ENCODE measurements at places on chromosomes 1 and 21.
A peak's percentile ranks its signal among the peaks of the same experiment; 100 is the strongest.

DNA sequence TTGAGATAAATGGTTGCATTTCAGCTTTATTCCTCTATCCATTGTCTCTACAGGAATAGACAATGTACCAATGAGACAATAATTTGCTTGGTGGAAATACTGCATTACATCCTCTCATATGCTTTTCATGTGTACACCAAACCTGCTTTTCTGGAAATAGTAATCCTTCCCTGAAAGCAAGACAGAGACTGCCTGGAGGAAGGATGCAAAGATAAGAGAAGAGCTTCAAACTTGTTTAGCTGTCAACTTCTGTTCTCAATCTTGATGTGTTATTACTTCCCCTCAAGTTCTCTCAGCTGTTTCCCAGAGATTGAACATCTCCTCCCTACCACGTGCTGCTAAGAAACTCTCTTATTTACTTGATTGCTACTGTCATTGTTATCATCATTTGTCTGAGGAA is 1125.4 kb upstream of the TMPRSS15 start:
- DNase-seq: no peak

DNA sequence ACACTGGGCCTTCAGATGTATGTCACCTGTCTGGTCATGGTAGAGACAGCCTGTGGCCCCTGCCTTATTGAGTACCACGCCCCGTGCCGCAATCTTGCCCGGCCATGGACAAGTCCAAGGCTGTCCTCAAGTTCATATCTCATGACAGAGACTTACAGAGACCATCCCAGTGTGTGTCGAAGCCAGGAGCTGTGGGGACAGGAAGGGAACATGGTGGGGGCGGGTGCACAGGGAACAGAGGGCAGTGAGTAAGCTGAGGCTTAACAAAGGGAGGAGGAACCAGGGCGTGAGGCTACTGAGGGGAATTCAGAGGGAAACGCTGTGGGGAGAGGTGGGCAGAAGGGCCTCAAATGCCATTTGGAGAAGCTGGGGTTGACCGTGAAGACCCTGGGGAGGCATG is 75.8 kb downstream of the ALPL start:
- no peak for DNase-seq

DNA sequence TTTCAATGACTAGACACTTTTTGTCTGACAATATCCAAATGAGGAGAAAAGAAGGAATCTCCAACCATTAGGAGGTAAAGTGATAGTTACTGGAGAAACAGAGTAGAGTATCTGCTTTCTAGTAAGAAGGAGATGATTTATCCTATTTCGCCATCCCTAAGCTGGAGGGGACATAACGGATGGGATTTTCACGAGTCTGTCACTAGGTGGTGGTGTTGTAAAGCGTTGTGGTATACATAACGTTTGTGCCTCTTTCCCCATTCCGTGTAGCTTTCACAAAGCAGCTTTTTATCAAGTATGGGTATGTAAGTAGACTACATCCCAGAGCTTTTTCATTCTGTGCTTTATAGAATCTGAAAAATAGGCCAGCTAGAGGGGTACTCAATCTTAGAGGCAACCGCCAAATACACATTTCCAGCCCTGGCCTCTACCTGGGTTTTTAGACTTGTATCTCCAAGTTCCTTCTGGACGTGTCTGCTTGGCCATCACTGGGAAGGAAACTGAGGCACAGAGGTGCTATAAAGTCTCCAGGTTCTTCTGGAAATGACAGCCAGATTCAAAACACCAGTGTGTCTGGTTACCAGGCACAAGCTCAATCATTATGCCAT is 33.3 kb upstream of the FAM3B start:
- peak; percentile 55 for DNase-seq

GRCh38 chr1:31593770-31594632 is 17.7 kb downstream of the TINAGL1 start:
- peak; percentile 73 for DNase-seq

GRCh38 chr21:35619184-35619583 is 441.1 kb downstream of the SETD4 start:
- DNase-seq: no peak

GRCh38 chr1:154992721-154993571 is 440 bp upstream of the LENEP start:
- DNase-seq: no peak

GRCh38 chr1:232865102-232865931 is 60.1 kb downstream of the MAP10 start:
- DNase-seq: no peak

- DNase-seq: no peak
Measured at GRCh38 chr1:17016317-17016661, 4.6 kb upstream of the ATP13A2 start.

DNA sequence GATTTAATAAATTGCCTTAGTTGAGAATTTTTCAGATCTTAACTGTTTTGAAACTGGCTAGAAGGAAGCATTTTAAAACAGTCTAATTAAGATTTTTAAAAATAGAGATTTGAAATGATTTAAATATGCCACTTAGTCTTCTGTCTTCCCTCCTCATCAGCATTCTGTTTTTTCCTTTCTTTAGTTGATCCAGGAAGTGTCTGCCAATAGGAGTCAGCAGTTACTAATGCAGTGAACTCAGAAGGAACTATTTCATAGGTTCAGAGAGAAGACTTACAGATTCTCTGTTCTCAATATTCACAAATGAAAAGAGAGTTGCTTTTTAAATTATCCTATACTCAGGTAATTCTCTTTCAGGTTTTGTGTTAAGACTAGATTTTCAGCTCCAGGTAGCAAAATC is 84.5 kb downstream of the RPS6KC1 start:
- DNase-seq: no peak

DNA sequence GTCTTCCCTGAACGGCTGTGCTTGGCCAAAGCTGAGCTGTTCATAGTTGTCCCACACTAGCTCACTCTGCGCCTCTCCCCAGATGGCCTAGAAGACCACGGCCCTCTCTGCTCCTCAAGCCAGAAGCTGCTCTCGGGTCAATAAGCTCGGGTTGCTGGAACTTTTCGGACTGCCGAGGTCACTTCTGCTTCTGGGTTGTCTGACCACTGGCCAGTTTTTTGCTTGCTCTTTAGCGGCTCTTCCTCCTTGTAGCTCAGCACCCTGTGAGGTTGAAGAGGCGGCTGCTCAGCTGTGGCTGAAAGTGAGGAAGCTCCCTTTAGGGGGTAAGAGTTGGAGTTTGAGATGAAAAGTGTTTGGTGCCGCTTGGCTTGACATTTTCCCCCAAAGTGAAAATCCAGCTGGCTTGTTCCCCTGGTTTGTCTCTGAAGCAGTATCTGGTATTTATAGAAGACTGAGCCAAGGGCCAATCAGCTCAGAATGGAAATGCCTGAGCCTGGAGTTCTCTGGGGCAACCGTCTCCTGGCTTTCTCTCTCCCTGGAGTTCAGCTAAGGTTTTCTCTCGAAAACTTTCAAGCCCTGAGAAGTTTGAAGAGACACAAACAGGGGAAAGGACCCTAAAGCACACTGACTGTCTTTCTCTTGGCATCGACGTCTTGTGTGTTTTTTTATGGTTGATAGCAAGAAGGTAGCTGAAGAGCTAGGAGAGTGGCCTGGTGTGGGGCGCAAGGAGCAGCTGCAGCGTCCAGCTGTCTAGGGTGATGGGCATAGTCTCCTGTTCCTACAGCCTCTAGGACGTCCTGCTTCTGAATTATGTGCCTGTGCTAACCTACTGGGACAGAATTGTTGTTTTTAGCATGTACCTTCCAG is 72.0 kb downstream of the SYT6 start:
- DNase-seq: no peak

DNA sequence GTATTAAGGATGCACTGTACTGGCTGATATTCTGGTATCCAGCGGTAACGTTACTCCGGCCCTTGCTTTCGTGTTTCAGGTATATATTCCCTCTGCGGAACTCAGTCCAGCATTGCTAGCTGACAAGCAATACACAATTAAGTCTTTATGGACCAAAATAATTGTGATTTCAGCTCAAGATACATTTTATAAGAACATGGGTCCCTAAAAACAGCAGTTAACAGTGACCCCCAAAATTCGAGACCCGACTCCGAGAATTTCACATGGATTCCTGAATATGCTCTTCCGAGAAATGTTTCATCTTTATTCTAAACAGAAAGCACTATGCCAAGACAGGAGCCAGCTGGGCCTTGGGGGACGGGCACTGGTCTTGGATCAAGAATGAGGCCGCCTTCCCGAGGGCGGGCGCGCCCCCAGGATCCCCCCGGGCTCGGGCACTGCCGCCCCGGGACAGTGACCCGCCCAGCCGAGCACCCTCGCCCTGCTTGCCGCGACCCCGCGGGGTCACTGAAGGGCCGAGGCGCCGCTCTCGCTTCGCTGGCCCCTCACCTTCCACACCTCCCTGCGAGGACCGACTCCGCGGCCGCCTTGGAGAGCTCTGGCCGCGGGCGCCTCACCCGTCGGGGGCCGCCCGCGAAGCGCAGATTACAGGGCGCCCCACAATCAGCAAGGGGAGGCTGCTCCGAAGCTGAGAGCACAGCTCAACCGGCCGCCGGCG is 610 bp downstream of the SCYL3 start:
- no peak for DNase-seq

GRCh38 chr1:212485913-212486618 is 53.3 kb downstream of the NENF start:
- DNase-seq: no peak

DNA sequence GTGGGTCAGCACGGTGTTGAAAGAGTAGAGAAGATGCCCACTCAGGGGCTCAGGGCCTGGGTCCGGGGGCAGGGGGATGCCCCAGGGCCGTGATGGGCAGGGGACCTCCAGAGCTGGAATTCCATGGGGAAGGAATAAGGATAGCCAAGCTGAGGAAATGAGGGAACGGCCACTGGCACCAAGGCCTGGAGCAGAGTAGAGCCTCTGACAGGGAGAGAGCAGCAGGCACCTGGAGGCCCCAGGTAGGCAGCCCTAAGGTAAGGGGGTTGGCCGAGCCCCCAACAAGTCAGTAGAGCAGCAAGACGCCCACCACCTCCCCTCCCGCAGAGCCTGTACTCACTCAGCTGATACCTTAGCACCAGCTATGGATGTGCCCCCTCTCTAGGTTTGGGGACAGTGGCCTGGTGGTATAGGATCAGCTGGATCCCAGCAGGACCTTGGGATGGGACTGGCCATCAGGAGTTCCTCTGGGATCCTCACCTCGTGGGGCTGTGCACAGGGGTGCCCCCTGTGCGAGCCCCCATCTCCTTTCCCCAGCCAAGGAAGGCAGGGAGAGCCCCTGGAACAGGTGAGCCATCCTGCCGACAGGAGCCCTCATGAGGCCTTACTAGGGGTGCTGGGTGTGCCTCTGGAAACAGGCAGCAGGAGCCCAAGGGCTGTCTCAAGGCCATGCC is 21.0 kb upstream of the ARF1 start:
- DNase-seq: no peak

DNA sequence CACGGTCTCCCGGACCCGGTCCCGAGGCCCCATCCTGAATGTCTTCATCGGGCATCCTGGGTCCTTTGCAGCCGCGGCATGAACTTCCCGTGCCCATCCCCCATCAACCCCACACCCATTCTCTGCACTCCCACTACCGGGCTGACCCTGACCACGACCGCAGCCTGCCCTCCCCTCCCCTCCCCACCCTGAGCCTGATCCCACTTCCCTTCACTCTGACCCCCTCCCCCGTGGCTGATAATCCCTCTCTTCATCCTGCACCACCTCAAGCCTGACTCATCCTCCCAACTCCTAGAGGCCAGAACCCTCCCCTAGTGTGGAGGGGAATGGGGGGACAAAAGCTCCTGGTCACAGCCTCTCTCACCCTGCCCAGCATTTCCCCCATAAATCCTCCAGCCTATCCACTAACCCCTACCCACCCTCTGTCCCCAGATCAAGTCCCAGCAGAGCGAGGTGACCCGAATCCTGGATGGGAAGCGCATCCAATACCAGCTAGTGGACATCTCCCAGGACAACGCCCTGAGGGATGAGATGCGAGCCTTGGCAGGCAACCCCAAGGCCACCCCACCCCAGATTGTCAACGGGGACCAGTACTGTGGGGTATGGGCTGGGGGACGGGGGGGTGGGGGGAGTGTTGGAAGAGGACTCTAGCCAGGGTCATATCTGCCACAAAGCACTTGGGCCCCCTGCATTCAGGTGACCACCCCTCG is 602 bp downstream of the SH3BGRL3 start:
- no peak for DNase-seq

DNA sequence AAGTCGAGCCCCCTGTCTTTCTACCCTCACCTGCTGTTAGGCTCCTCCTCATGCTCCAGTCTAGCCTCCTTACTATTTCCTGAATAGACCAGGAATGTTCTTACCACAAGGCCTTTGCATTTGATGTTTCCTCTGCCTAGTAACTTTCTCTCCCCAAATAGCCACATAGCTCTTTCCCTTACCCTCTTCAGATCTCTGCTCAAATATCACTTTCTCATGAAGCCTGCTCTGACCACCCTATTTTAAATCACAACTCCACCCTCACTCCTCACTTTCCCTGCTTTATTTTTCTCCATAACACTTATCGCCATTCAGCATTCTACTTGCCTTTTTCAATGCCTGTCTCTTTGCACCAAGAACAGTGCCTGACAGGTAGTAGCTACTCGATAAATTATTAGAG is 6.6 kb upstream of the CDCA8 start:
- no peak for DNase-seq

DNA sequence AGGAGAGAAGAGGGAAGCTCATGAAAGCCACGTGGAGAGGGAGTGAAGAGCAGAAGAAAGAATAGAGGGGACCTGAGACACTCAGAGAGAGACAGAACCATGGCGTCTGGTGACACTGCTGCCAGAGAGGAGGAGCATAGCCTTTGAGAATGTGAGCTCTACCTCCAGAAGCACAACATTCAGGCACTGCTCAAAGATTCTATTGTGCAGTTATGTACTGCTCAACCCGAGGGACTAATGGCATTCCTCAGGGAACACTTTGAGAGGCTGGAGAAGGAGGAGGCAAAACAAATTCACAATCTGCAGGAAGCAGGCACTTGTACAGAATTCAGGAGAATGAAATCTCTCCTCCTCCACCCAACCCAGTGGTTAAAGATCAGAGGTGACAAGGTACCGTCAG is 45.1 kb downstream of the BTBD8 start:
- DNase-seq: no peak

GRCh38 chr1:56525489-56526041 is 53.8 kb downstream of the PLPP3 start:
- DNase-seq: no peak

- no peak for DNase-seq
Measured at GRCh38 chr1:39337067-39337466, 132.6 kb downstream of the MACF1 start.

DNA sequence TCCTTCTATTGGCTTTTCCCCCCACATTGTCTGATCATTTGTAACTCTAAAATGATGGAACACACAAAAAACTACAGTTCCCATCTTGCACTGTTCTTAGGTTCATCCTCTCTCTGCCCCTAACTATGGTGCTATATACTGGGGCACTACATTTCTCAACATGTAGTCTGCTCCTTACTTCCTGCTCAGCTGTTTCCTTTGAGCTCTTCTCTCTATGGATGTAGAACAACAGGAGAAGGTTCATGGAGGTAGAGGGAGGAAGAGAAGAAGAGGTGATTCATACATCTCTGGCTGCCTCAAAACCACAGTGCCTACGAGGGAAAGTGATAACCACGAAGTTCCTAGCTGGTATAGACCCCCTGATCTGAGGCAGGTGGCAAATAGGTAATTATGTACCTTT is 7.0 kb upstream of the C1orf146 start:
- DNase-seq: no peak

Measured in CD8-positive, alpha-beta T cell (primary cell).